ENCODE measurements at places on chromosomes 11 and 22.

- no peak for DNase-seq
These were observed 18.4 kb upstream of the TECTA start for GRCh38 chr11:121082670-121083069.

- no peak for DNase-seq
These were observed at the start of gene OAF for GRCh38 chr11:120210626-120211521. Gene OAF (plus strand): TSS chr11:120211032. CDS start chr11:120211280, 248 bp downstream.

DNA sequence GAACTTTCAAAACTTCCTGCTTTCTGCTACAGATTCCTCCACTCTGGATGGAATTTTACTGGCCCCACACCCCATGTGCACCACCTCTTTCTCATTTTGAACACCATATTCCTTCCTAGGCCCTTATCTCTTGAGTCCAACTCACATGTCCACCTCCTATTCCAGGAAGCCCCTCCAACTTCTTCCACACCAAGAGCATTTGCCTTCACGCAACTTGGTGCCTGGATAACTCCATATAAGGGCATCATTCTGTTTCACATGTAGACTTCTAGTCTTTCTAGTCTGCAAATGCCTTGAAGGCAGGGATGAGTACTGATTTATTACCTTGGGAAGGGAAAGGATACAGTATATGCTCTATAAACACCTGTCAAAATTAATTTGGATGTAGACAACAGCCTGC lies 17.5 kb downstream of the GAB2 start:
- DNase-seq: no peak

DNA sequence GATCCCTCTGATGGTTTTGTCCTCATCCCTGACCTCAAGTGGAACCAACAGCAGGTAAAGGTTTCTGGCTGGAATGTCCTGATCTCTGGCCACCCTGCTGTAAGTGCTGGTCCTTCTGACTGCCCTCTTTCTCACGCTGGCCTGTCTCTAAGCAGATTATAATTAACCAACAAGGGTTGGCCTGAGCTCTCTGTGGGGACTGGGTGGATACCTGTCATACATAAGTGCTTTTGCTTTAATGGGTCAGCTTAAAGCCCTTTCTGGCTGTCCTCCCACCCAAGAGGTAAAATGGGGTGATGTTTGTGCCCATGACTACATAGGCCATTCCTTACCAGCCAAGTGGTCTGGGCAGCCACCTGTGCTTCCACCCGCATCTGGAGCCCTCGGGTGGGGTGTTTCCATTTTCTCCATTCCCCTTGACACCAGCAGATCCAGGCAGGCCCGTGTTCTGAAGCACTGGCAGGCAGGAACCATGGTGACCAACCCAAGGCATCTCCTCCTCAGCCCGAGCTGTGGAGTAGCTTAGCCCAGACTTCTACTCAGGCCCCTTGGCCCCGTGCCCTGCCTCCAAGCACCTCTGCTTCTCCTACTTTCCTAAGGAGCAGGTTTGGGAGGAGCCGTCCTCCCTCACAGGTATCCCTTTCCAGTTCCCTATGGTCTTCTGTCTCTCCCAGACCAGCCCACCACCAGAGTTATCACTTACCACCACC lies 17.0 kb upstream of the ST3GAL4 start:
- no peak for DNase-seq

- DNase-seq: no peak
These were observed 407.3 kb upstream of the CCDC90B start for GRCh38 chr11:83693306-83693992.

- DNase-seq: no peak
These were observed 15.7 kb downstream of the LRP4 start for GRCh38 chr11:46902694-46903093.

DNA sequence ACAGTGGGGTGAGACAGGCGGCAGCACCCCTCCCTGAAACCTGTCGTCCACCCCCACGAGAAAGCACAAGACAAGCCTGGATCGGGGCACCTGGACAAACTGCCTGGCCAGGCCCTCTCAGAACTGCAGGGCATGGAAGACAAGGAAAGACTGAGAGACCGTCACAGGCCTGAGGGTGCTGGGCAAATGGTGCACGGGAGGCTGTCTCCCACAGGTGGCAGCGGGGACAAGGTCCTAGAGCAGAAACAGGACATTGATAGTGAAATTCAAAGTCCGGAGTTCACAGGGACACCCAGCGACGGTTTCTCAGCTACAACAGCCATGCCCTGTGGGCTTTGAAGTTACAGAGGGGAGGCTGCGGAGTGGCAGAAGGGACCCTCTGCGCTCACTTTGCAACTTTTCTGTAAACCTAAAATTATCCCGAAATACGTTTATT lies 20.6 kb downstream of the DRD4 start:
- DNase-seq: no peak

- no peak for DNase-seq
These were observed 10.7 kb upstream of the NAP1L4 start for GRCh38 chr11:3002871-3003270.

DNA sequence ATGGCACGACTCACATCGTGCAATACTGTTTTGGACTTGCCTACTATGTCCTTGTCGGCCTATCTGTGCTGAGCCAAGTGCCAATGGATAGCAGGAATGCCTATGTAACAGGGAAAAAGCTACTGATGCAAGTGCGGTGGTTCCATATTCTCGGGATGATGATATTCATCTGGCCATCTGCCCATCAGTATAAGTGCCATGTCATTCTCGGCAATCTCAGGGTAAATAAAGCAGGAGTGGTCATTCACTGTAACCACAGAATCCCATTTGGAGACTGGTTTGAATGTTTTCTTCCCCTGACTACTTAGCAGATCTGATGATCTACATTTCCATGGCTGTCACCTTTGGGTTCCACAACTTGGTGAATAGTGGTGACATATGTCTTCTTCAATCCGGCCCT lies 20.1 kb downstream of the OOSP3 start:
- DNase-seq: no peak

DNA sequence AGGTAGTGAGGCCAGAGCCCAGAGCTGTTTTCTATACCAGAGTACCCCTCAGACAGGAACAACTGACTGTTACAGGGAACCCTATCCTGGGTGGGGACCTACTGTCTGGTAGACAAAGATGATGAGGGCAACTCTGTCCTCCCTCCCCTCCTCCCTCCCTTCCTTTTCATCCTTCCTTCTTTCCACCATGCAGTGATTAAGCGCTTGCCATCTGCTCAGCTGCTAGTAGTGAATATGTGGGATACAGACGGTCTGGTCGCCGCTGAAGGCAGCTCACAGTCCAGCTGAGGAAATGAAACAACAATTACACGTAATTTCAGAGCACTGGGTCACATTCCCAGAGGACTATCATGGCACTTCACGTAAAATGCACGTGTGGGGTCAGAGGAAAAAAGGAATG lies 597.1 kb downstream of the BUD13 start:
- DNase-seq: no peak

- DNase-seq: no peak
These were observed 54.4 kb upstream of the JAM3 start for GRCh38 chr11:134014511-134014910.

- no peak for DNase-seq
These were observed 139.3 kb downstream of the CADM1 start for GRCh38 chr11:115364896-115365295.
